Cardiac fibroblast (primary cell): ENCODE measurements at places on chromosomes 13 and 19.

GRCh38 chr19:52274191-52274590, 4.8 kb downstream of the ZNF766 start:
- no peak for DNase-seq

GRCh38 chr13:98473135-98473787, 103.6 kb downstream of the STK24 start:
- no peak for DNase-seq

DNA sequence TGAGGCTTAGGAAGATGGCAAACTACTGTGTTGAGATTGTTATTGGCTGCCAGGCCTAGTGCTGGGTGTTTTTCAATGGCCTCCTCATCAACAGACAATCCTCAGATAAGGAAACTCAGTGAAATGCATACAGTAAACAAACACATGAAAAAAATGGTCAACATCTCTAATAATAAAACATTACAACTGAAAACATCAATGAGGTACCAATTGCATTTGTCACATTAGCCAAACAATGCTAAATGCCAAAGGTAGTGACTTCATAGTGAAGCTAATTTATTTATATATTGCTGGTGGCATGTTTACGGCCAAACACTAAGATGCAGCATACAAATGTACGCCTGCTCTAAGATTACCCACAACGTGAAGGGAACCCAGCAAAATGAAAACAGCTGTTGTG, 224.0 kb upstream of the UBL3 start:
- DNase-seq, result no peak

DNA sequence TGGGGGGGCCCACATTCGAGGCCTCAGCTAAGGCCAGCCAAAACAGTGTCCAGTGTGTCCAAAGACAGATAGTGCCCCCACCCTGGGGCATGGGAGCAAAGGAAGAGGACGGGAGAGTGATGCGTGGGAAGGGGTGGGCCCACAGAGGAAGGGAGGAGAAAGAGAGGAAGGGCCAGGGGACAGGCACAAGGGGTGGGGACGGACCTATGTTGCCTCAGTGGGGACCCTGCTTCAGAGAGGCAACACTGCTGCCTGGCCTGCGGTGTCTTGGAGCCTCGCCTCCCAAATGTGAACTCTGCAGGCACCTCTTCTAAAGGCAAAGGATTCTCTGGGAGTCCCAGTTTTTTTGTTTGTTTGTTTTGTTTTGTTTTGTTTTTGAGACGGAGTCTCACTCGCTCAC, 230.2 kb upstream of the MAB21L1 start:
- DNase-seq, result no peak

DNA sequence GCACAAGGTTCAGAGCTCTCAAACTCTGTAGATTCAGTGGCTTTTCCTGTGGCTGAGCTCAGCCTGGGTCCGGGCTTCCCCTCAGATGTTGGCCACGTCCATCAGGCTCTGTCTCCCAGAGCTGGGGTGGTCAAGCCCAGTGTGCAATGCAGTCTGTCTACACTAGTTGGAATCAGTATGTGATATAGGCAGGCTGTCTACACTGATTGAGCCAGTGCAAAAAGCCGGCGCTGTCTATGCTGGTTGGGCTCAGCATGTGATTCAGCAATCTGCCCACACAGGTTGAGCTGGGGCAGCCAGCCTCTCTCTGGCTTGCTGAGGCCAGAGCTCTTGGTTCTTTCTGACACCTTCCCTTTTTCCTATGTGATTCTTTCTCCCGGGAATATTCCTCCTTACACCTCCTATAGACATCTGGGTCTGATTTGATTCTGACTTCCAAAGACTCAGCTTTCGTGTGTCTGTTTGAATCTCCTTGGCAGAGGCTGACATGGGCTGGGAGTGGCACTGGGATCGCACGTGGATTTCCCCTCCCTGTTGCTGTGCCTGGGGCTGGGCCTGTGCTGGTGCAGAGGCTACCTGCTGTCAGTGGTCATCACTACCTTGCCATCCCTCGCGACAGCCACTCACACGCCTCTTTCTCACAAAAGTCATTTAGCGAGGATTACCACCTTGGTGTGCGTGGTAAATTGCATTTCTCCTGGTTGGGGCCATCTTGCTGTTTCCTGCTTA, 9.3 kb downstream of the CHST8 start:
- no peak for DNase-seq

GRCh38 chr19:5579286-5579685, 11.5 kb upstream of the TINCR start:
- no peak for DNase-seq

- no peak for DNase-seq
Measured at GRCh38 chr13:72258340-72258981, 391.5 kb upstream of the DACH1 start.
